ENCODE measurements at places on chromosomes 12 and 14.

DNA sequence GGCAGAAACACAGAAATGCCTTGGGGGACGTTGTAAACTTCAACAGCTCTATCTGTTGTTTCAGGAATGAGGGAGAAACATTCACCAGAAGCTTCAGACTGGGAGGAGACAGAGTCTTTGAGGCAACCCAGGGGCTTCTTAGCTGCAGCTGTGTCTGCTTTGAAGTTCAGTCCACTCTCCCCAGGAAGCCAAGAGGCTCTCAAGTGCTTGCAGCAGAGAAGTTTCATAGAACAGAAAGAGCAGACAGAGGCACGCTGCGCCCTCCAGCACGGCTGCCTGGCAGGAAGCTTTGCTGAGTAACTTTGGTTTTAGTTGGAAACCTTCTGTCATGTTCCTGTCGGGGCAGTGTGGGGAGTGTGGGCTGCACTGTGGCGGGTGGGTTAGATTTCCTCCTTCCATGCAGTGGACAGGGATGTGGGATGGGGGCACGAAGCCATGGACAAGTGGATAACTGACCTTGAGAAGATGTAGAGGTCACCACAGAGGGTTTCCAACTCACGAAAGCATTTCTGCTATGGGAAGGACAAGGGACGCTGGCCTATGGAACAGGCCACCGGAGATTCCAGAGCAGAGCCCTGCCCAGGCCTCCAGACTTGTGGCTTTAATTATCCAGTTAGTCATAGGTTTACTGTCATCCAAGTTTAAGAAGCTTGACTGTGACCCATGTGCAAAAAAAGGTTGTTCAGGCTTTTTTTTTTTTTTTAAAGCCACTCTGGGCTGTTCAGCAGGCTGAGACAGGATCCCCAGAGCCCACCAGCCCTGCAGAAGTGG lies 107.7 kb downstream of the ARF6 start:
- DNase-seq, result no peak

GRCh38 chr12:108543652-108544051 lies 17.3 kb downstream of the SART3 start:
- DNase-seq, result no peak

GRCh38 chr12:51406290-51406689 lies 15.1 kb upstream of the GALNT6 start:
- DNase-seq, result no peak

GRCh38 chr14:20614038-20614840 lies 23.1 kb upstream of the RNASE12 start:
- DNase-seq, result no peak

GRCh38 chr12:3717283-3717898 lies 35.5 kb downstream of the CRACR2A start:
- no peak for DNase-seq

GRCh38 chr14:26761532-26761931 lies 163.7 kb upstream of the NOVA1 start:
- DNase-seq, result no peak

GRCh38 chr12:122928404-122929147 lies 32.7 kb upstream of the VPS37B start:
- no peak for DNase-seq

DNA sequence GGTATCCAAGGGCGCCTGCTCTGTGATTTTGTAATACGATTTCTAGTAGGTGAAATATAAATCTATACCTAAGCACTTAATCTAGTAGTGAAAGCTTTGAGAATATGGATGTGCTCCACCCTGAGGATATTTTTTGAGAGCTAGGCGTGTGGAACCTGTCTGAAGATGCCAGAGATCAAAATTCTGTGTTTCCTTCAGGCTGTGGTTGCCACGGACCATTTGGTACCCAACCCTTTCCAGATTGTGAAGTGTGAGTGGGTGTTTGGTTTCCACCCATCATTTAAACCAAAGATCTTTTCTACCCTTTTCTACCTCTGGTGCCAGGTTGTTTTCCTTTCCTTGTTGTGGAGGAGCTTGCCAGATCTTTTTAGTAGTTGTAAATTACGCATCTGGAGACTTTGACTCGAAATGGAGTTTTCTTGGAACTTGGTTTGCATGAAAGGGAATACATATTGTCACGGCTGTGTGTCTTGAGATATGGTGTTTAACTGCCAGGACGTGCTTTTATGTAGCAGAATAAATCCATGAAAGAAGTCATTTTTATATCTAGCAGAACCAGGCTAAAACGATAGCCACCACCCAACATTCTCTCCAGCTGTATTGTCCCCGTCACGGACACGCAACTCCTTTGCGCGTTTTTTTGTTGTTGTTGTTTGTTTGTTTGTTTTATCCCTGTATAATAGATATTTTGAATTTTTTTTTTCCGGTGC lies 2.2 kb downstream of the LRFN5 start:
- no peak for DNase-seq

GRCh38 chr12:47877081-47877480 lies 27.7 kb downstream of the VDR start:
- no peak for DNase-seq

- DNase-seq, result no peak
These were observed 136.9 kb downstream of the STXBP6 start for GRCh38 chr14:24913021-24913420.

- DNase-seq, result no peak
These were observed 21.4 kb downstream of the ACVR1B start for GRCh38 chr12:51972849-51973273.

DNA sequence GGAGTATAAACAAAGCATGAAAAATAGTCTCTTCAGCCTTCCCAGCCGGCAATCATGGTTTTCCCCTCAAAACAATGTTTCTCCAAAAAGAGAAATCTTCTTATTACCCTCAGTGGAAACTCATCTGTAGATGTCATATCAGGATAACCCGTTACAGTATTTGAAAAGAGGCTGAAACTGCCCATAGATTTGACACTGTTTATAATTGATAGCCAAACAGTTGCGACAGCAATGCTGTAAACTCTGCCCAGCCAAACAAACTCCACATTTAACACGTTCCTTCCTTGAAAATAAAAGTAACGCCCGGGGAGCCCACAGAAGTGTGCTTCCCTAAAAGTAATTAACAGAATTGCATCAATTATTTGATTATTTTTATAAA lies 201.3 kb upstream of the FOXN3 start:
- DNase-seq, result no peak

DNA sequence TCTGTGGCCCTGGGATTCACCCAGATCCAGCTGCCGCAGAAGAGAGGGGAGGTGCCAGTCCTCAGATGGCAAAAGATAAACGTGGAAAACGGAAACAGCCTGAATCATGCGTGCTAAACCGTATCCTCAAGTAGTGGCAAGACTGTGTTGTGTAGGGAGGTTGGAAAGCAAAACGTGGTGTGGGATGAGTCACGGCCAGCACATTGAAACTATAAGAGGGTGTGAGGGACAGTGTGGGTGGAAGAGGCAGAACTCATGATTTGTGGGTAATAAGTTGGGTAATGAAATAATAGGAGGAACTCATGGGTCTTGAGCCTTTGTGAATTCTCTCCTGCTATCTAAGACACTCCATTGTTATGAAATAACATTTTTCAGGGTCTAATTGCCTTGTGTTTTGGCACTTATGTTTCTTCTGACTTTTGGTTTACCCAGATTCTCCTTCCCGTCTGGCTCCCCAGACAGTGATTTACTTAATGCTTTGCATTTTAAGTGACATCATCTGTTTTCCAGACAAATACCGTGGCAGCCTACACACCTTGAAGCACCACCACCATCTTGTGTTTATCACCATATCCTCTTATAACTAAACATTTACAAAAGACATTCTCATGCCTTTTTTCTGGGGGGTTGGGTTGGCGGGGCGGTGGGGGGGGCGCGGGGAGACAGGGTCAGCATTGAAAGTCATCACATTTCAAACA lies 62.3 kb upstream of the PTCSC3 start:
- DNase-seq, result no peak

- DNase-seq, result no peak
These were observed 243.5 kb upstream of the NOVA1 start for GRCh38 chr14:26841326-26841725.

- DNase-seq, result no peak
These were observed 1314.6 kb upstream of the TMEM132C start for GRCh38 chr12:126952096-126953007.

- no peak for DNase-seq
These were observed 187.6 kb upstream of the C14orf180 start for GRCh38 chr14:104392001-104392395.

GRCh38 chr12:12901158-12901791 lies 9.9 kb downstream of the GPRC5A start:
- no peak for DNase-seq

GRCh38 chr12:54126696-54127537 lies 61.9 kb downstream of the SMUG1 start:
- DNase-seq, result no peak

- no peak for DNase-seq
These were observed 315.8 kb downstream of the ZFP36L1 start for GRCh38 chr14:68477110-68477455.

GRCh38 chr12:92403210-92404175 lies 257.8 kb upstream of the BTG1 start:
- DNase-seq, result no peak

DNA sequence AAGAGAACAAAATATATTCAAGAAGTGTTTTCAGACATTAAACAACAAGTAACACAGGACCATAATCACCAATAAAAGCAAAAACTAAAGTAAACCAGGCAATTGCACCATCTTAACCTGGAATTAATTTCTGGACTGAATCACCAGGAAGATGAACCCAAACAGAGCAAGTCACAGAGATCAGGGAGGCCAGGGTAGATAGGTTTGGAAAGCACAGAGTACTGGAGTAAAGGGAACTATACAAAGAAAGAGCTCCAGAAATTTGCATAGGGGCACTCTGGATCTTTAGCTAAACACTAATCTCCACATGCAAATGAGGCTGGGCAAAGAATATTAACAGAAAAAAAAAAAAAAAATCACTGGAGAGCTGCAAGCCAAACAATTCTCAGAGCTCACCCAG lies 84.7 kb downstream of the NUAK1 start:
- no peak for DNase-seq

DNA sequence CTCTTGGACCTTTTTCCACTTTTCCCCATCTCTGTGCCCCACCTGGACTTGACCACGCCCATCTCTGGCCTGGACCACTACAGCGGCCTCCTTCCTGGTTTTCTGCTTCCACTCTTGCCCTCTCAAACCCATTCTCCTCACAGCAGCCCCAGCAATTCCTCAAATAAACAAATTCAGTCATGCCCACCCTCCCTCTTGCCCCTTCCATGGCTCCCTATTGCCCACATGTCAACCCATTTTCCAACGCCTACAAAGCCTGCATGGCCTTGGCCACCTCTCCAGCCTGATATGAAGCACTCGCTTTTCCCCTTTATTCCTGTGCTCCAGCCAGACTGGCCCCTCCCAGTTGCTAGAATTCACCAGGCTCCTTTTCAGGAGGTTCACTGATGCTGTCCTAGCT lies 5.9 kb upstream of the OTUB2 start:
- no peak for DNase-seq

Measured in NCI-H2081 treated with DMSO at 0.1 percent for 48 hours (cell line).